AG04449 (cell line): ENCODE measurements at places on chromosomes 12 and 14.

DNA sequence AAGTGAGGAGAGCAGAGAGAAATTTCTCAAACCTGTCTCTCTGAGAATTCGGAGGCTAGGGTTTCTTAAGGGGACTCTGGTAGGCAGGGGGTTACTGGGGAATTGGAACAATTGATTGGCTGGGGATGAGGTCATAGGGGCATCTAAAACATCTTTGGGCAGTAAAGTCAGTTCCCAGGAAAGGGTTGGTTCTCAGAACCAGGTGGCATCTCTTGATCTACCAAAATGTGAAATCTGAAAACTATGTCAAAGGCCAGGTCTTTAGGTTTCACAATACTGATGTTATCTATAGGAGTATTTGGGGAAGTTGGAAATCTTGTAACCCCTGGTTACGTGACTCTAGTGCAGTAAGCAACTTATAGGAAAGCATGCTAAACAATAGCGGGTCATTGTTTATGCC lies 6.9 kb downstream of the C12orf75 start:
- no peak for DNase-seq

- DNase-seq: no peak
These were observed 43.6 kb upstream of the APPL2 start for GRCh38 chr12:105279460-105280056.

GRCh38 chr12:46763230-46763629 lies 62.6 kb downstream of the SLC38A4 start:
- DNase-seq: no peak

GRCh38 chr12:116483959-116484750 lies 75.0 kb upstream of the MAP1LC3B2 start:
- DNase-seq: no peak
